CD4-positive, alpha-beta T cell treated with Interleukin-10 for 1 hour (primary cell): ENCODE measurements at places on chromosomes 1 and 21.

GRCh38 chr1:205077158-205077933 is 6.9 kb downstream of the TMEM81 start:
- no peak for DNase-seq

- DNase-seq = peak; percentile 82
Measured at GRCh38 chr1:211654838-211655787, 20.3 kb downstream of the NEK2 start.

DNA sequence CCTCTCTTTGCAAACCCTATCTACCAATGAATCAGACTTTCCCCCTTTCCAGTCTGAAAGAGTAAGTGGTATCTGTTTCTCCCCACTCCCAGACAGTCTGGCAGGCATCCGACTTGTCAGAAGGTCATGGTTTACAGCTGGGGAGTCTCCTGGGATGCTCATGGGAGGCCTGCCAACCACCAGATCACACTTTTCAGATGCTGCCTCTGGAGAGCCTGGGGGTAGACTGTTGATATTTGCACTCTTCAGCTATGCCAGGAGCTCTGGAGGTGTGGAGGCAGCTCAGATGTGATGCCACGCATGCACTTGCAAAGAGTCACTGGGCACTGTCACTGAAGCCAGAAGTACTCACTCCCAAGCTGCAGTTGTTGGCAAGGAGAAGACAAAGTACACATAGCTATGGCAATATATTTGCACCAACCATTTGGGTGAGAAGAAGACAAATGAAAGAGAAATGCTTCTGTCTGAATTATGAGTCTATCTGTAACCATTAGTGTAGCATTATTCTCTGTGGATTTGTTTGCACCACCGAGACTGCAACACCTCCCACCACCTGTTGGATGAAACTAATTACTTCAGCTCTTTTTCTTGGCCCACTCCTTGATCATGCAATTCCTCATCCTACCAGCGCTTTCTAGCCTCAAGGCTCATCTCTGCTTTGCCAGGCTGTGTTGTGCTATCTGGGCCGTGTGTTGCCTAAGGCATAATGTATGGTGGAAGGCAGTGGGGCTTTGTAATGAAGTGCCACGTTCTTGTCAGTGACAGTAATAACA is 133.0 kb upstream of the SPAG17 start:
- DNase-seq = no peak

DNA sequence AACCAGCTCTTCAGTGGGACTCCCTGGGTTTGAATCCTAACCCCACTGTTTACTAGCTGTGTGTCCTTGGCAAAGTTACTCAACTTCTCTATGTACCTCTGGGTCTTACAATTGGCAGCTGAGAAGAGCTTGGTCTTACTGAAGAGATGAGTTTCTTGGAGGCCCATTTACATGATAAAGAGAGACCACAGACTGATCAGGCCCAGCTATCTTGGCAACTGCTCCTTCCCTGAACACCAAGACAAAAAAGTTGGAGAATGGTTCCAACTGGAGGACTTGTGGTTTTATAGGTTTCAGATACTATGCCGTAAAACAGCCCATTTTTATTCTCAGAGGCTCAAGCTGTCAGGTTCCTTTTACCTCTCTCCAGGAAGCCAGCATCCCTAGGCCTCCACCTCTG is 24.8 kb upstream of the CNIH3 start:
- DNase-seq = no peak

GRCh38 chr1:29903548-29904166 is 667.3 kb downstream of the PTPRU start:
- no peak for DNase-seq

DNA sequence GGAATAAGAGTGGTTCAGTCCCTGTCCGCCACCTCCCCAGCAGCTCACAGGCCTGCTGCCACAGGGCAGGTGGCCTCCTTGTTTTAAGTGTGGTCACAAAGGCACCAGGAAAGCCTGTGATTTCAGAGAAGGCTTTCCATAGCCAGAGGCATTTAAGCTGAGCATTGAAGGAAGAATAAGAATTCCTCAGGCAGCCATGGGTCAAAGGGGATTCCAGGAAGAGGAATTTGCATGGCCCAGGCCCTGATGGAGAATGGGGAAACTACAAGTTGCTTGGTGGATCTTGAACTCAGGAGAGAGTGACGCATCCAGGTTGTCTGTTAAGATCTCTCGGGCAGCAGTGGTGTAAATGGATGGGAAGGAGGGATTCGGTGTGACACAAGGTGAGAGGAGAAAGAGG is 66.7 kb downstream of the KLHDC7A start:
- no peak for DNase-seq

GRCh38 chr1:71224741-71225377 is 144.0 kb upstream of the ZRANB2 start:
- DNase-seq = no peak
